Prostate gland (tissue), 2 donors: ENCODE measurements at places on chromosomes 2 and 18. TPM values are rescaled to one million over a fixed set of nuclear protein-coding genes. Genes with fewer than 3 reads are reported as not detected.
A peak's percentile ranks its signal among the peaks of the same experiment; 100 is the strongest.

DNA sequence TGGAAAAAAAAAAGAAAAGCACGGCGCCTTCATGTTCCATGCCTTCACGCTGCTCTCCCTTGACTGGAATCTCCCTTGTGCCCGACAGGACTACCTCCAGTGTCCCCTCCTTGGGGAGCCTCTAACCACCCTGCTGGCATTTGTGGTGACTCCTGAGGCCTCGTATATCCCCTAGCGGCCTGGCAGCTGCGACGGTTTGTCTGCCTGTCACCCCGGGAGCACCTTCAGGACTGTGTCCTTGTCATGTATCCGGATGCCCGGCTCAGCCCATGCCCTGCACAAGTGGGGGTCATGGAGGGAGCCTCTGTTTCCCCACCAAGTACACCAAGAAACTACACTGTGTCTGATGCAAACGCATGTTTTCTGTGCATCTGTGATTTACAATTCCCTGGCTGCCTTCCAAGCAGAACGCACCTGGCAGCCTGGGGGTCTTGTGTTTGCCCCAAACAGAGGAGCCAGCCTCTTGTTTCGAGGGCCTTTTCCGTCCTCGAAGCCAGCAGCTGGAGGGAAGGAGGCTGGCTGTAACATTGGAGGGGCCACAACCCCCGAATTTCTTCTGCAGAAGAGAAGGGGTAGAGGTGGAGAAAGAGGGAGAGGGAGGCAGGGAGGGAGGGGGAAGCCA lies 18.9 kb downstream of the TWIST2 start:
- DNase-seq, result no peak

- no peak for DNase-seq
Observed at GRCh38 chr2:170253721-170254230, 75.8 kb downstream of the MYO3B start.

GRCh38 chr2:33984131-33984530 lies 385.0 kb upstream of the FAM98A start:
- no peak for DNase-seq

GRCh38 chr2:147623328-147623727 lies 221.5 kb upstream of the ACVR2A start:
- DNase-seq, result no peak

GRCh38 chr2:99184811-99185210 lies 3.8 kb downstream of the MRPL30 start:
- no peak for DNase-seq

- no peak for DNase-seq
Observed at GRCh38 chr2:100624536-100624935, 61.7 kb downstream of the PDCL3 start.

- DNase-seq, result no peak
Observed at GRCh38 chr2:190742431-190742830, 93.5 kb downstream of the NAB1 start.

- DNase-seq, result no peak
Observed at GRCh38 chr2:55891671-55892094, 31.9 kb downstream of the EFEMP1 start.

- DNase-seq, result no peak
Observed at GRCh38 chr2:100673115-100673514, 110.3 kb downstream of the PDCL3 start.

DNA sequence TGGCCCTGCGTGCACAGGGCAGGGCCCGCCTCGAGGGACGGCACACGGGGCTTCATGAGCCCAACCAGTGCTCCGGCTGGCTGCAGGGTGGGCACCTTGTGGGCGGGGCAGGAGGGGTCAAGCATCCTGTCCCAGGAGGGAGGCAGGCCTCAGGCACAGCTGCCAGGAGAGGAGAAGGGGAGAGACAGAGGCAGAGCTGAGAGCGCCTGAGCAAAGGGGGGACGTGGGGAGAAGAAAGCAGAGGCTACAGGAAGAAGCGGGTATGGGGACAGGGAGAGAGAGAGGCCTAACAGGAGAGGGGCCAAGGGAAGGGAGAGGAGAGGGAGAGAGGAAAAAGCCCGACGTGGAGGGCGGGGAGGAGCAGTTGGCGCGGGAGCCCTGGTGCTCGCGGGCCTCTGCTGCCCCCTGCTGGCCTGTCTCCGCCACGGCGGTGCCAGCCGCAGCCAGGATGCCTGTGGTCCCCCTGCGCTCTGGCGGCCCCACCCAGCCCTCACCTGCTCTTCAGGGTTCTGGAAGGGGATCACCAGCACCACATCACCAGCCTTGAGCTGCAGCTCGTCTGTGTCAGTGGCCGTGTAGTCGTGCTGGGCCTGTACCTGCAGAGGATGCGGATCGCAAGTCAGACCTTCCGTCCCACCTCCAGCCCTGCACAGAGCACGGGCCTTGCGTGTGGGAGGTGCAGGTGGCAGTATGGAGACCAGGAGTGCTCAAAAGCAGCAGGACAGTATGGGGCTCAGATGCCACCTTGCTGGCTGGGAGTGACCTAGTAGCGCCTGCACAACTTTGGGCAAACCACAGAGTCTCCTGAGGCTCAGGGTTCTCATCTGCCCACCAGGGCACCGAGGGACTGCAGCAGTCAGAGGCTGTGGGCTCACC lies 56.8 kb downstream of the BIN1 start:
- DNase-seq, result no peak

DNA sequence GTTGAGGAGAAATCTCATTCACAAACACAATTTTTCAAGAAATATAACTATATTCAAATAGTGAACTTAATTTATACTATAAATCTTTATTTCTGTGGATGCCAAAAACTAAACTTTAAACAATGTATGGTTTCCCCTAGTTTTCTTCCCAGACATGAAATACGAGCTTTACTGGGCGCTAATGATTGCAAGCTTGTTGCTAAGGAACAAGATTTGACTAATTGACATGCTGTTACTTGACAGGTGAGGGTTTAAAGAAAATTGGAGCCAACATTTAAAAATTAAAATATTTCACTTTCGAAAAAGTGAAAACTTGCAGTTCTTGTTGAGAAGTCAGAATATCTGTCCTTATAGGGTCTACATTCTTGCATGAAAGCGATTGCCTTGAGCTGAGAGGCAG lies 381.0 kb downstream of the MEIS1 start:
- no peak for DNase-seq

GRCh38 chr18:25239581-25240419 lies 112.2 kb downstream of the ZNF521 start:
- no peak for DNase-seq

DNA sequence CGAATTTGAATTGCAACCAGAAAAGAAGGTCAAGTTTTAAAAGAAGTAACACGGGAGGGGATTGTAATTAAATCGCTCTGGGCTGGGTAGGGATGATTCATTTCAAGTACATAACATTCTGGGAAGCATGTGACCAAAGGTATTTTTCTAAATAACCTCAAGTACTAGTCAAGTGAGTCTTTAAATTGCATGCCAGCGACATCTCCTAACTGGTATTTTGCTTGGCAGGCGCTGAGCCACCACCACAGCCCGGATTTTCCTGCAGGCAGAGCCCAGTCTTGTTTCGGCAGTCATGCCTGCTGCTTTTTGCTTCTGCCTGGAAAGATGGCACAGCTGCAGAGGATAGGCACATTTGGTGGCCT lies 33.7 kb upstream of the NPAS2 start:
- peak; percentile 92 for DNase-seq

- DNase-seq, result no peak
Observed at GRCh38 chr2:160989778-160990177, 170.4 kb upstream of the TANK start.

DNA sequence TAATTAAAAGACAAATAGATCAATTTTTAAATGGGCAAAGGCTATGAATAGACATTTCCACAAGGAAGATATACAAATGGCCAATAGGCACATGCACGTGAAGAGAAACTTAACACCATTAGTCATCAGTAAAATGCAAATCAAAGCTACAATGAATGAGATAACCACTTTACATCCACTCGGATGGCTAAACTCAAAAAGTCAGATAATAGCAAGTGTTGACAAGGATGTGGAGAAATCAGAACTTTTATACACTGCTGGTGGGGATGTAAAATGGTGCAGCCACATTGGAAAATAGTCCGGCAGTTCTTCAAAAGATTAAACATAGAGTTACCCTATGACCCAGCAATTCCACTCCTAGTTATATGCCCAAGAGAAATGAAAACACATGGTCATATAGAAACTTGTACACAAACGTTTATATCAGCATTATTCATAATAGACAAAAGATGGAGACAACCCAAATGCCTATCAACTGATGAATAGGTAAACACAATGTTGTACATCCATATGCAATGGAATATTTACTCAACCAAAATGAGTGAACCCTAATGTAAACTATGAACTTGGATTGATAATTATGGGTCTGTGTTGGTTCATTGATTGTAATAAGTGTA lies 51.1 kb downstream of the SMAD7 start:
- no peak for DNase-seq

DNA sequence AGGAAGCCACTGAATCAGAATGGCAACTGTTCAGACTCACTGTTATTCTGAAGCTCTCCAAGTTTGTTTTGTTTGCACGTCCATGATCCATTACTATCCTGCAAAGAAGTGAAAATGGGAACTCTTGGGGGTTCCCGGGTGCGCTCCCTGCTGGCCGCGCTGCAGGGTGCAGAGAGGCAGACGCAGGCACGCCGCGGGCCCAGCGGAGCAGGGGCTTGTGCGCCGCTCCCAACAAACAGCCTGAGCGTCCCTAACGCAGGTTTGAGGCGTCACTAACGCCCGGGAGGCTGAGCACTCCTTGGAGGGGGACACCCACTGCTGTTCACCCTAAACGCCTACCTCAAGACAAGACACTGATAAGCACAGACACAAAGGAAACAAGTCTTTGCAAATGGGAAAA lies 14.3 kb upstream of the PIEZO2 start:
- DNase-seq, result no peak

- DNase-seq, result no peak
Observed at GRCh38 chr2:19944205-19944845, 42.5 kb upstream of the TTC32 start.

ZNF892 gene
- total RNA-seq, result 4.8 TPM

HOXD13 gene
- 10.6 TPM for total RNA-seq

ZNF532 gene
- 299 TPM for total RNA-seq

SAG gene
- 0.45 TPM for total RNA-seq

COL4A3 gene
- total RNA-seq, result 7.0 TPM

DSEL gene
- 5.4 TPM for total RNA-seq

TNFRSF11A gene
- total RNA-seq, result 6.1 TPM

GALR1 gene
- total RNA-seq, result 0.34 TPM

NOSTRIN gene
- 56.1 TPM for total RNA-seq

ARL4C gene
- 20.5 TPM for total RNA-seq

FOXI3 gene
- not detected for total RNA-seq

CD207 gene
- total RNA-seq, result 0.23 TPM

LYPD6B gene
- 17.8 TPM for total RNA-seq

CAPN13 gene
- total RNA-seq, result 5.7 TPM
